ENCODE measurements at places on chromosomes 13 and 19.

DNA sequence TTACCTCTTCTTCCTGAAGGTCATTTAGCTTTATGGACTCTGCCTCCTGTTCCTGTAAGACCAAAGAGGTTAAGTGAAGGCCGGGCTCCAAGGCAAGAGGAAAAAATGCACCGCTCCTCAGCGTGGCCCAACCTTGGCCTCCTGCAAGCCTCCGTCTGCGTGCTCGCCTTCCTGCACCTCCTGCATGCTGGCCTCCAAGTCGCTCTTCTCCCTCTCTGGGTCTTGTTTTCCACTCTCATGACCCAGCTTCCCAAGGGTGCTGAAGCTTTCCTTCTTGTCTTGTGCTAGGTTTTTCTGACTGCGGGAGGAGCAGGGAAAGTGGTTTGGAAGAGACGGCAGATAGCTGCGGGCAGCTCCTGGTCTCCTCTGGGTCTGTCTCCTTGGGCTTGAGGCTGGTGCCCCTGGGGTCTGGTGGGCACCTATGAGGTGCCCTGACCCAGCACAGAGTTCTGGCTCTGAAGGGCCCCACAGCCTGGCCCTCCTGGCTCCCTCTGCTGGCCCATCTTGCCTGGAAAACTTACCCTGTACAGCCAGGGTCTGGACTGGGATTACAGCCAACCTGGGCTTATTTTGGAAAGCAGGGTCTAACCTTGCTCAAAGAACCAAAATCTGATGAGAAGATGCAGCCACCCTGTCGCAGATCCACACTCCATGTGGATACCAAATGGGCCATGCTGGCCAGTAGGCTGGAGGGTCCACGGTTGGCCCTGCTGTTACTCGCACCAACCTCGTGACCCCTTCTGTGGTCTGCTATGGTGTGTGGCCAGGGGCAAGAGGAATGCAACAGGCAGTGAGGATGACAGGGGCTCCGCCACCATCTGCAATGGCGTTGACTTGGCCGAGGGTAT lies 5.2 kb downstream of the C13orf46 start:
- DNase-seq: no peak

DNA sequence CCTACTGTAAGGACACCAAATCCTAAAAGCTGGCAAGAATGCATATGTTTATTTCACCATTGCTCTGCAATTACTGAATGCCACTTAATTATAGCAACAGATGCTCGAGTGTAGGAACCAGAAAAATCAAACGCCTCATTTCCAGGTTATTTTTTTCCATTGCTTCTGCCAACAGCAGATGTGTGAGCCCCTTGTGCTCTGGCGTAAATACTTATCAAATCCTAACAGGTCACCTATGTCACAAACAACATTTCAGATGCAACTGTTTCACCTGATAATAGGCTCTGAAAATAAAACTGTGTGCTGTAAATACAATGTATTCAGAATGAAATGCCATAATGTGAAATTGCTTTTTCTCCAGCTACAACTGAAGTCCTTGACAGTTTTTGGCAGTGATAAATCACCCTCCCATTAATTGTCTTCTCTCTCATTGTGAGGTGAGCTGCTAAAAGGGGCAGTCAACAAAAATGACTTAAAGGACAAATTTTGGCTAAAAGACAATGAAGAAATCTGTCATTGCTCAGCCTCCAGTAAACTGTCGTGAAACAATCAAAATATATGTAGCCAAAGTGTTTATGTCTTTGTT lies 344.0 kb downstream of the DACH1 start:
- DNase-seq: no peak

GRCh38 chr19:16283210-16284061 lies 41.2 kb upstream of the KLF2 start:
- peak; percentile 30 for DNase-seq

DNA sequence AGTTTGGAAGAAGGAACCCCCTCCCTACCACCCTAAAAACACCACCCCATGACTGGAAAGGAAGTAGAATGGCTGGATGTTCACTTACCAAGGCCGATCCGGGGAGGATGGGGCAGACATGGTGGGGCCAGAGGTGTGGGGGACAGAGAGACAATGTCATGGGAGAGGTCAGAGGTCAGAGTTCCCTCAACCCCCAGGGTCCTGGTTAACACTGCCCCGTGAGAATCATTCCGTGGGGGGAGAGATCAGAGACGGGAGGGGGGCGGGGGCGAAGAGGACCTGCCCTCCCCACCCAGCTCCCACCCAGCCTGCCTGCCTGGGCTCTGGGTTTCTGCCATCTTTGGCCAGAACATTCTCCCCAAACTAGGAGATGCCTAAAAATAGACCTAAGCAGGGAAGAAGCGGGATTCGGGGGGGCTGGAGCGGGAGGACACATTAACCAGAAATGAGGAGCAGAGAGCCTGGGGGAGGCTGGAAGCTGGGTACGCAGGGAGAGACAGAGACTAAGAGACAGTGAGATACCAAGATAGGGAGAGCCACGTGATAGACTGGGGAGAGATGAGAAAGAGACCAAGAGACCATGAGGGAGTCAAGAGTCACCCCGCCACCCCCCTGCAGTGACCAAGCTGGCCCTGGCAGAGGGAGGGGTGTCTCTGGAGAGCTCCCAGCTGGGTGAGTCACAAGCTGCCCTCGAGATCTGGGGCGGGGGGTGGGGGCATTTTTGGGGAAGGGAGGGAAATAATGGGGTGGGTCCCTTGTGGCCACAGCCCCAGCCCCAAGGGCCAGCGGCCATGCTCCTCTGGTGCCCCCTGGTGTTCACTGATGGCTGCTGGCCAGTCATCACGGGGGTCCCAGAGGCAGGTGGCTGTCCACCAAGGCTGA lies 6.1 kb upstream of the KANK2 start:
- DNase-seq: peak; percentile 19

DNA sequence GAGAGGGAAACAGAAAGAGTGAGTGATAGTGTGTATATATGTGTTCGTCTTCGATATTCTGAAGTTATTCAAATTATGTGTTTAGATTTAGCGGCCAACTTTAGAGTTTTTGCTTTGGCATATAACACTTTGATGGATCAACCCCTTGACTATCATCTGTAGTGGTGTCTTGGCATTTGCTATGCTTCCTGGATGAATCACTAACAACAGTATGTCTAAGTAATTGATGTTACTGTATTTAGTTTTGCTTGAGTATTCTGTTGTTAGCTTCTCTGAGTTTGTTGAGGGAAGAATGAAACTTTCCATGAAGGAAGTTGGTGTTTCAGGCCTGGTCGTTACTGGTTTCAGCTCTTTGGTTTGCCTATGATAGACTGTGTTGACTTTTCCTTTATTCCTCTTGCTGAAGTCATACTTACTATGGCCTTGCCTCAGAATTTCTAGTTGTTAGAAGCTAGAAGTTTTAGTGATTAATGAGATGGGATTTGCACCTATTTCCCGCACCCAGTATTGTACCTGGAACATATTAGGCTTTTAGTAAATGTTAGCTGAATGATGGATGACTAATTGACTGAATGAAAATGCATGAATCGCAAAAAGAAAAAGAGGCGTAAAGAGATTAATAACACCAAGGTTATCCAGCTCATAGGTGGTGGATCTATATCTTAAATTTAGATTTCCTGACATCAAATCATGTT lies 20.7 kb downstream of the NDFIP2 start:
- no peak for DNase-seq

- no peak for DNase-seq
These were observed 126.0 kb downstream of the FOXO1 start for GRCh38 chr13:40540328-40541044.

GRCh38 chr19:6736917-6737283 lies 480 bp downstream of the GPR108 start:
- peak; percentile 44 for DNase-seq

GRCh38 chr13:44759384-44760360 lies 183.5 kb upstream of the TSC22D1 start:
- no peak for DNase-seq

DNA sequence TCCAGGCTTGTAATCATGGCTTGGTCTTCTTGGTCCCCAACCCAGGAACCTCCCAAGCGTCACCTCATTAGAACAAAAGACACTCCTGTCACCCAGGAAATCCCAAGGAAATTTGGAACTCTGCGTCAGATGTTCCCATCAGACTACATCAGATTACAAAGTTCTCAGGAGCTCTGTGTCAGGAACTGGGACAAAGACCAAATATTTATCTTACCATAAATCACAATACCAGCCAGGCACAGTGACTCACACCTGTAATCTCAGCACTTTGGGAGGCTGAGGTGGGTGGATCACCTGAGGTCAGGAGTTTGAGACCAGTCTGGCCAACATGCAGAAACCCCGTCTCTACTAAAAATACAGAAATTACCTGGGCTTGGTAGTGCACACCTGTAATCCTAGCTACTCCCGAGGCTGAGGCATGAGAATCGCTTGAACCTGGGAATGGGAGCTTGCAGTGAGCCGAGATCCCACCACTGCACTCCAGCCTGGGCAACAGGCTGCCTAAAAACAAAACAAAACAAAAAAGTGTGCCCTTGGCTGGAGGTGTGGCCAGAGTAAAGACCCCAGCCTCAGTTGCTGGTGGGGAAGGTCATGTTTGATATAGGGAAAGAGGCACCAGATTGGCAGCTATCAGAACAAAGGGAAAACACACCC lies 16.7 kb upstream of the CCDC124 start:
- no peak for DNase-seq

DNA sequence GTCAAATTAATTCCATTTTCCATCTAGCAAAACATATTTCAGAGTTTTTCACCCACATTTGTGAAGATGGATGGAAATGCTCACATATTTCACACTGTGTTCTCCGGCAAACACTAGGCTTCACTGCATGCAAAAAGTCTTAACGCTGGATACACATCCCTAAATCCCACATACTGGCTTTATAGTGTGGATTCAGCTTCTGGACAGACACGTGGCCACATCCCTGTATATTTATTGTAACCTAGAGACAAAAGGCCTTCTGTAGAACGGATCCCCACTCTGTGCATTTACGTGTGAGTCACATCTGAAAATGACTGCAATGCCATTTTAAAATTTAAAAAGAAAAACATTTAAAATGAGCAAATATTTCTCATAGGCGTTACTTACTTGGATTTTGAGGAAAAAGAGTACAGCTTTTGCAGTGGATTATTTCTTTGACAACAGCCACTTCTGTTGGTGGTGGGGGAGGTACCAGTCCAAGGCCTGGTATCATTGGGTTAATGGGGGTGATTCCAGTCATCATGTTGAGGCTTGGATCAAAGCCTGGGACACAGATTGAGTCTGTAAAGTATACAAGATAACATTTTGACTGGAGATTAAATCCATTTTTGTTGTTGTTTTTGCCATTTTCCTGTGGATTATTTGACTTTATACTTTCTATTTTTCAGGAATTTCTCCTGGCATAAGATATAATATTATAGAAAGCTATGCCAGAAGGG lies 337.7 kb downstream of the DNAJC15 start:
- no peak for DNase-seq

DNA sequence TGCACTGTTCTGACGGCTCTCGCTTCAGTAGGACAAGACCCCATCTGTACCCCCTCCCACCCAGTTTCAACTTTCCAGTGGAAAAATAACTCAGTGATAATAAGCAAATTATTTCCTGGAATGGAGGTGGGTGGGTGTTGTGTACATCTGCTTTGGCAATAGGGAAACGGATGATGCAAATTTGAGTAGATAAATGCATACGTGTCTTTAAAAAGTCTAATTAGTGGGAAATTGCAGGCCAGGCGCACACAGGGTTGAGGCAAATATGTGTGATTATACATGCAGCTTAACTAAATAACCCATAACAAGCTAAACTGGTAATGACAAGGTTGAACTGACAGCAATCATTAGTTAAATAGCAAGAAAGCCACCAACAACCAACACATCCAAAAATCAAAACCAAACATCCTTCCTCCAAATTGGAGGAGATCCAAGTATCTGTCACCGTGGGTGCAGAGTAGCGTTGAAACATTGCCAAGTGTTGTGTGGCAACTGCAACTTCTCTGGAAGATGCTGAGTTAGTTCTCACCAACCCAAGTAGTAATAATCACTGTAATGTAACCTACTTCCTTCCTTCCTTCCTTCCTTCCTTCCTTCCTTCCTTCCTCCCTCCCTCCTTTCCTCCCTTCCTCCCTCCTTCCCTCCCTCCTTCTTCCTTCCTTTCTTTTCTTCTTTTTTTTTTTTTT lies 54.6 kb downstream of the TRPM4 start:
- DNase-seq: no peak

DNA sequence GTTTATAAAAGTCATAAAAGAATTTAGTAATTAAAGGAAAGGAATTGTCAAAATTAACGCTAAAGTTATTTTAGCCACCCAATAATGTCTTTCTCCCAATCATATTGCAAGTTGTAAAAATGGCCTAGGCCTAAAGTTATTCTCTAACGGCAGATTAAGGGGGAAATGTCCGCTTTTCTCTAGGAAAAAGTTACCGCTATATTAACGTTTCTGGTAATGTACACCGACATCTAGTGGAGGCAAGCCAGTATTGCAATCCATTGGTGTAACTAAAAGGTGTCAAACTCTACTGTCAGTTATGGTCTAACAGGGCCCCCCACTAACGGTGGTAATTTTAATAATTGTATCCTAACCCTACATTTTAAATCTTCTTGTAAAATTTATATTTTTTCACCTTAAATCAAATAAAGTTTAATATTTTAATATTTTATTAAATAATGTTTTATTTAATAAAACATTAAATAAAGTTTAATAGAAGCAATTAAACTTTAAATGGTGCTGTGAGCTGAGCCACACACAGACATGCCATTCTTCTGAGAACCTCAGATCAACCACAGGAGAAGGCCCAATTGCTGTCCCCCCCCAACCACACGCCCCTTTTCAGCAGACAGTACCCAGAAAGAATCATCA lies 35.9 kb upstream of the ZSCAN5A start:
- peak; percentile 24 for DNase-seq

- no peak for DNase-seq
These were observed 16.5 kb upstream of the C13orf46 start for GRCh38 chr13:113990321-113990837.

DNA sequence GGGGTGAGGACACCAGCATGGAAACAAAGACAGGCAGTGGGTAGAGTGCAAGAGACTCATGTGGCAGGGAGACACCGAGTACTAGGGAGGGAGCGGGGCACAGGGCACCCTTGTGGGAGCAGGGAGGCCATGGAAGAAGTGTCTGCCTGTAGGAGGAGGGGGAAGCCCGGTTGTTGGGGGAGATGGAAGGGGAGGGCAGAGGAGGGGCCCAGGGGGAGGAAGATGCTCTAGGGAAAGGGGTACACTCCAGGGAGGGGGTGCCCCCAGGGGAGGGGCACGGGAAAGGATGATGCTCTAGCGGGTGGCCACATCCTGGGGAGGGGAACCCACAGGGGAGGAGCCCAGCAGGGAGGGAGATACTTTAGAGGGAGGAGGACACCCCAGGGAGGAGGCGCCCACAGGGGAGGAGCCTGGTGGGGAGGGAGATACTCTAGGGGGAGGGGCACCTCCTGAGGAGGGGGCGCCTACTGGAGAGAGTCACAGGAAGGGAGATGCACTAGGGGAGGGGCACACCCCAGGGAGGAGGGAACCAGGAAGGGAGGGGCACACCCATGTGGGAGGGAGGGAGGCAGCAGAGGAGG lies 24.9 kb downstream of the CPAMD8 start:
- peak; percentile 54 for DNase-seq

DNA sequence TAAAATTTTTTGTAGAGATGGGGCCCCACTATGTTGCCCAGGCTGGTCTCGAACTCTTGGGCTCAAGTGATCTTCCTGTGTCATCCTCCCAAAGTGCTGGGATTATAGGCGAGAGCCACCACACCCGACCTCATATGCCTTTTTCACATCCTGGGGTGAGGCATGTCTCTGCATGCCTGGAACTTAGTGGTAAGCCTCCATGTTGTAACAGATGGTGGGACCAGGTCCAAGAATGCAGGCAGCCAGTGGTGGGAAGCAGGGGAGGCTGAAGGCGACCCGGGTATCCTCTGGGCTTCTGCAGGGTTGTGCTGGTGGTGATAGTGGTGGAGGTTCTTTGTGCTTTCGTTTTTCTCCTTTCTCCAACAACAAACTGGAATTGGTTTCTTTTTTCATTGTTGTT lies 30.1 kb upstream of the CCDC124 start:
- no peak for DNase-seq
